Regular cardiac myocyte (primary cell): ENCODE measurements at places on chromosomes 12 and 14. TPM values are rescaled to one million over a fixed set of nuclear protein-coding genes. Genes with fewer than 3 reads are reported as not detected.

Gene SRGAP1
- total RNA-seq: 9.4 and 21.4 TPM in 2 replicates

Gene COPZ1
- 118 and 124 TPM in 2 replicates for total RNA-seq

Gene ADAMTS20
- not detected in 2 replicates for total RNA-seq

Gene KRT5
- 1.4 and 2.3 TPM in 2 replicates for total RNA-seq

Gene GLT8D2
- total RNA-seq: 14.8 and 27.1 TPM in 2 replicates

Gene PUS1
- 4.2 and 23.8 TPM in 2 replicates for total RNA-seq

Gene RPS6KL1
- 0.56 and 0.96 TPM in 2 replicates for total RNA-seq

Gene KCNK10
- not detected in 2 replicates for total RNA-seq

Gene SLC17A8
- total RNA-seq: not detected in 2 replicates

Gene MMP14
- total RNA-seq: 326 and 383 TPM in 2 replicates

Gene KLHL33
- under 0.01 and 0.28 TPM in 2 replicates for total RNA-seq

Gene SIRT4
- total RNA-seq: 0.96 and 2.8 TPM in 2 replicates

Gene EML5
- under 0.01 and 0.19 TPM in 2 replicates for total RNA-seq

Gene MANSC1
- total RNA-seq: 1.3 and 1.7 TPM in 2 replicates

Gene ISM2
- total RNA-seq: 0.19 and 3.1 TPM in 2 replicates

Gene EIF5
- total RNA-seq: 142 and 186 TPM in 2 replicates

Gene TDRD9
- 0.58 and 2.5 TPM in 2 replicates for total RNA-seq

Gene DBX2
- not detected in 2 replicates for total RNA-seq

Gene KRT74
- total RNA-seq: not detected in 2 replicates

Gene SSTR1
- 0.77 and 1.1 TPM in 2 replicates for total RNA-seq

Gene ANKS1B
- 0.38 and 11.3 TPM in 2 replicates for total RNA-seq

Gene KLRF1
- not detected in 2 replicates for total RNA-seq

Gene EPS8
- total RNA-seq: 150 and 165 TPM in 2 replicates

Gene LMNTD1
- 0.38 TPM in 1 of 2 replicates, not detected in the other for total RNA-seq

Gene TMEM19
- 44.7 and 45.9 TPM in 2 replicates for total RNA-seq

Gene KCNK13
- total RNA-seq: 0.28 and 0.58 TPM in 2 replicates

Gene SARNP
- total RNA-seq: 74.1 and 103 TPM in 2 replicates

Gene GPD1
- under 0.01 and 0.56 TPM in 2 replicates for total RNA-seq

Gene LRP1-AS
- total RNA-seq: 0.19 TPM in 1 of 2 replicates, not detected in the other

Gene RERGL
- total RNA-seq: 0.28 and 0.38 TPM in 2 replicates

Gene SLC38A4
- 0.28 and 1.7 TPM in 2 replicates for total RNA-seq

Gene CLEC1B
- total RNA-seq: not detected in 2 replicates

Gene TESPA1
- not detected in 2 replicates for total RNA-seq

Gene LTB4R2
- total RNA-seq: 1.3 and 3.1 TPM in 2 replicates

Gene TMEM132D
- total RNA-seq: not detected in 2 replicates

Gene SERPINA1
- total RNA-seq: under 0.01 and 0.19 TPM in 2 replicates

Gene LRRC9
- total RNA-seq: not detected in 2 replicates

Gene KRT82
- not detected in 2 replicates for total RNA-seq

Gene P2RX7
- under 0.01 and 1.1 TPM in 2 replicates for total RNA-seq

Gene RHOJ
- 2.8 and 13.6 TPM in 2 replicates for total RNA-seq

Gene C3AR1
- 0.56 and 0.58 TPM in 2 replicates for total RNA-seq

Gene DAO
- not detected in 2 replicates for total RNA-seq

Gene PDE3A
- 23.1 and 31.8 TPM in 2 replicates for total RNA-seq

Gene SAV1
- 18.8 and 23.1 TPM in 2 replicates for total RNA-seq

Gene PROX2
- not detected in 2 replicates for total RNA-seq

Gene EPYC
- not detected in 2 replicates for total RNA-seq
